ENCODE measurements at places on chromosomes 5 and 9.

DNA sequence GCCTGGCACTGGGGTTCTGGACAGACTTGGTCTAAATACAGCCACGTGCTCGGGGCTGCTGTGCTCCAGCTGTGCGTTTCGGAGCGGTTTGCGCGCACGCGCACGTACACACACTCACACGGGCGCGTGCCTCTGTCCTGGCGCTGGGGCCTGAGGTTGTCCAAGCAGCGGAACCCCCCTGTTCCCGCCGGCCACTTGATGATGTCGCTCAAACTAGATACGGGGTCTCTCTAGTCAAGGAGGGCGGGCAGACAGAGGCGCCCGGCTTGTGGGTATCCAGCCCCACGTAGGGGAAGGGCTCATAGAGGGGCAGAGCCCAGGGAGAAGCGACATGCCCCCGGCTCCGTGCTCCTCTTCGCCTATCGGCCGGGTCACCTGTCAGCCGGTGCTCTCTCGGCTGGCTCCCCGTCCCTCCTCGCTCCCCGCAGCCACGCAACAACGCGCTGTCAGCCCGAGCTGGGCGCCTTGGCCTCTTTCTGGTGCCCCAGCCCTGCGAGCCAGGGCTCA lies 8.9 kb downstream of the NR2F1-AS1 start:
- no peak for DNase-seq

GRCh38 chr9:108860354-108860753 lies 1.7 kb upstream of the ACTL7A start:
- DNase-seq, result no peak

DNA sequence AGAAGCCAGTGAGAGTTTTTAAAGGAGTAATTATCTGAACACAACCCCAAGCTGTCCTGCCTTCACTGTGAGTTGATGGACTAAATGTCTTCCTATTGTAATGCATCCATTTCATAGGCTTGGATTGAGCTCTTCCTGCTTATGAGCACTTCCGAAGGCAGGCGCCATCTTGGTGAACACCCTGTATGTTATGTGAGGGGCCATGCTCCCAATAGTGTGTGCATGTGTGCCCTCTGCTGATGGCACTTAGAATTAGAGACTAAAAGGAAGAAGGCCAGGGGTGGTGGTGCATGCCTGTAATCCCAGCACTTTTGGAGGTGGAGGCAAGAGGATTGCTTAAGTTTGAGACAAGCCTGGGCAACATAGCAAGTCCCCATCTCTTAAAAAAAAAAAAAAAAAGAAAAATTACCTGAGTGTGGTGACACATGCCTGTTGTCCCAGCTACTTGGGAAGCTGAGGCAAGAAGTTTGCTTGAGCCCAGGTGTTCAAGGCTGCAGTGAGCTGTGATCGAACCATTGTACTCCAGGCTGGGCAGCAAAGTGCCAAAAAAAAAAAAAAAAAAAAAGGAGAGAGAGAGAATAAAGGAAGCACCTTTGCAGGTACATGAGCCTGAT lies 65.0 kb downstream of the C9orf152 start:
- DNase-seq, result no peak

GRCh38 chr5:157273131-157273556 lies 7.2 kb downstream of the CYFIP2 start:
- no peak for DNase-seq

DNA sequence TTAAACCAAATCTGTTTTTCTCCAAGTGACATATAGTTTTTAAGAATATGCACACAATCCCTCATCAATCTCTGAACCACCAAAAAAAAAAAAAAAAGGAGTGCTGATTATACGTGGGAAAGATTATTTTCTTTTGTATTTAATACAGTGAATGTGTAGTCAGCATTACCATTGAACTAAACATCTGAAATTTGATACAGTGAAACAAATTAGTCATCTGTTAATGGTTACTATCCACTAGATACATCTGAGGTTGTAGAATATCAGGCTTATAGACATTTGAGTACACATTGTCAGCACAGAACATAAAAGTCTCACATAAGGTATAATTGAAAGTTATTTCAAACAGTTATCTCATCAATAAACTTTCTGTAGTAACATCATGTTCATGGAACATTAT lies 87.0 kb downstream of the SLF1 start:
- no peak for DNase-seq

- DNase-seq, result no peak
Observed at GRCh38 chr5:122202952-122203351, 73.6 kb downstream of the ZNF474 start.

GRCh38 chr9:14515571-14516198 lies 177.5 kb downstream of the ZDHHC21 start:
- peak; percentile 64 for DNase-seq

DNA sequence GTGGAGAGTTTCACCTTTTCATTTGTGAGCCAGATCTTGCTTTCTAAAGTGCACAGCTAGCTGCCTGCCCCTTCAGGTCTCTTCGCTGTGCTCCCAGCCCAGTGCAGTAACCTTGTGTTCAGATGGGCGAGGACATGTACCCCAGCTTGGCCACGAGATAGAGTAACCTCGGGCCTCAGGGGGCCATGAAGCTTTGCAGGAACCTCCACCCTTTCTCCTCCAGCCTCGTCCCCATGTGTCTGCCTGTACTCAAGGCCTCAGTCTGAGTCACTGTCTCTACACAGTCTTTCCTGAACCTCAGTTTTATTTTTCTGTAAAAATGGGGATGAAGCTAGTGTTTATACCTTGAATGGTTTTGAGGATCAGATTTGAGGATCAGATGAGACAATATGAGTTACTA lies 37.9 kb downstream of the ERGIC1 start:
- no peak for DNase-seq

All from left hindlimb (tissue), 1 donor.